ENCODE measurements at places on chromosomes 16 and 17.

DNA sequence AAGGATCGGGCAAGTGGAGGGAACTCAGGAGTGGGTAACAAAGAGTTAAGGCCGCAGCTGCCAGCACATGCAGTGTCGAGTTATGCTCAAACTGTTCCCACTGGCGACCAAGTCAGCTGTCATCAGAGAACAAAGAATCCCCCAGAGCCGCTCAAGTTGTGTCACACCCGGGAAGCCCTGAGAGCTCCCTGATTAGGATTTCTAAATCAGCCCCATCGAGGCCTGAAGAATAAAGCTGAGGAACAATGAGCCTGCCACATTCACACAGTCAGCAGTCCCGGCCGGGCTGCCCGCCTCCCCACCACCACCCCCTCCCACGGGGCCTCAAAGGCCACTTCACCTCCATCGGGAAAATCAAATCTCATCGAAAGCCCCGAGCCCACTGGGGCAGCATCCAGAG lies 84.5 kb downstream of the SOX9 start:
- no peak for DNase-seq

DNA sequence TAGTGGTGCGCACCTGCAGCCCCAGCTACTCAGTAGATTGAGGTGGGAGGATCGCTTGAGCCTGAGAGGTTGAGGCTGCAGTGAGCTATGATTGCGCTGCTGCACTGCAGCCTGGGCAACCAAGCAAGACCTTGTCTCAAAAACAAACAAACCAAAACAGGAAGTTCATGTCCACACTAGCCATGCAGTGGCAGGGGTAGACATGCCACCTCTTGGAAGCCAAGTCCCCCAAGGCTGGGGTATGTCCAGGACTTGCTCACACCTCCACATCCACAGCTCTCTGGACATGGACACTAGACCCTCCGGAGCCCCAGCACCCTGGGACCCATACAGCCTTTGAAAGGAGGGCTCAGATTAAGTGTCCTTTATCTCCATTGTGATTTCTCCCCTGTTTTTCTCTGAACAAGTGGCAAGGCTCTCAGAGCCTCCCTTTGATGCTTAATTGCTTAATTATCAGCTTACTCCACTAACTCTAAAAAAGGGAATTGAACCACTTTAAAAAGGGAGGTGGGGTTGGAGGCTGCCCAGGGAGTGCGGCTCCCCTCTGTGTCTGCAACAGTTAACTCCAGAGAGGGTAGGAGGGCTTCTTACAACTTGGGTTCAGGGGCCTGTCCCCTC lies 424.6 kb upstream of the C16orf82 start:
- no peak for DNase-seq

DNA sequence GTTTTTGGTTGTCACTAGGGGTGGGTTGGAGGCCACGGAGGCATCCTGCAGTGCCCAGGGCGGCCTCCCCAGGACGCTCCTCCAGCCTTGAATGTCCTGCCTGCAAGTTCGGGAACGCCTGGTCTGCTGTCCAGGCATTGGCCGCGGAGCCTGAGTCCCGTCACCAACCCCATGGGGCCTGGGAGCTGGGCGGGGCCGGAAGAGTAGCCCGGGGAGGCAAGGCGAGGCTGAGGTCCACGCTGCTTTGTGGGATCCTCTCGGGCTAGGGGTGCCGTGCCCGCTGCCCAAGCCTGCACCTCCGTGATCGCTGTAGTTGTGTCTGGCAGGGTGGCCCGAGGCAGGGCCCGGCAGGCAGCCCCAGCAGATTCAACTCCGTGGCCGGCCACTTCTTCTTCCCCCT lies 12.8 kb downstream of the TELO2 start:
- DNase-seq, result no peak

- no peak for DNase-seq
Observed at GRCh38 chr16:69003500-69003899, 102.0 kb upstream of the HAS3 start.

- no peak for DNase-seq
Observed at GRCh38 chr16:47388705-47389104, 72.2 kb downstream of the ITFG1 start.

- DNase-seq, result no peak
Observed at GRCh38 chr17:73198201-73198929, 5.5 kb downstream of the COG1 start.

DNA sequence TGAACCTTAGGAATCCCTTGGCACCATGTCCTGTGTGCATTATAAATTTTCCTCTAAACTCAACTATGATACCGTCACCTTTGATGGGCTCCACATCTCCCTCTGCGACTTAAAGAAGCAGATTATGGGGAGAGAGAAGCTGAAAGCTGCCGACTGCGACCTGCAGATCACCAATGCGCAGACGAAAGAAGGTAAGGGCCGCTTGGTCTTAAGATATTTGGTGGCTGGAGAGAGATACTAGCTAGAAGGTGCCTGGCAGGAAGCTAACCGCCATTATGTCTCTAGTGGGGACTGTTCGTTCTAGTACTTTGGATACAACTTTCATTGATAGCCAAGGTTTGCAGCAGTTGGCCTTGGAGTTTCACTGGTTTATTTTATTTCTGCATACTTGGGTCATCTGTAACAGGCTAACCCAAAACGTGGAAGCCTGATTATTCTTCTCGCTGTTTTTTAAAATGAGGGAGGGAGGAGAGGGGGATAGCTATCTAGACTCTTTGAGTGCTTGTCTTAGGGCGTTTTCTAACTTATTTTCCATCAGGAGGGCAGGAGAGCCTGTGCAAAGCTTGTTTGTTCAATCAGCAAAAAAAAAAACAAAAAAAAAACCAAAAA lies 1.3 kb downstream of the RBBP6 start:
- DNase-seq, result no peak

DNA sequence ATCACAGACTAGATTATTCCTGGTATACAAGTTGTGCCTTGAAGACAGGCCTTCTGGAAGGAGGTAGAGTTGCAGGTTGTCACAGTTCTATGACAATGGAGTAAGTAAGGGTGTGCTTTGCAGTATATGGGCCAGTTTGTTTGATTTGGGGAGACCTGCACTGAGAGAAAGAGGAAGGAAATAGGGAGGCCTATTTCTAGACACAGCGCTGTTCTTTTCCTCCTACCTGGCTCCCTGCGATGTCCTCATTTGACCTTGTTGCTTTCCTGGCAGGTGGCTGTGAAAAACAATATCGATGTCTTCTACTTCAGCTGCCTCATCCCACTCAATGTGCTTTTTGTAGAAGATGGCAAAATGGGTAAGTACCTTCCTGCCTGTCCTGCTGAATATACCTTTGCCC lies 22.5 kb upstream of the RASL10B start:
- no peak for DNase-seq

- peak; percentile 46 for DNase-seq
Observed at GRCh38 chr17:68398691-68399637, 58.3 kb downstream of the WIPI1 start.

DNA sequence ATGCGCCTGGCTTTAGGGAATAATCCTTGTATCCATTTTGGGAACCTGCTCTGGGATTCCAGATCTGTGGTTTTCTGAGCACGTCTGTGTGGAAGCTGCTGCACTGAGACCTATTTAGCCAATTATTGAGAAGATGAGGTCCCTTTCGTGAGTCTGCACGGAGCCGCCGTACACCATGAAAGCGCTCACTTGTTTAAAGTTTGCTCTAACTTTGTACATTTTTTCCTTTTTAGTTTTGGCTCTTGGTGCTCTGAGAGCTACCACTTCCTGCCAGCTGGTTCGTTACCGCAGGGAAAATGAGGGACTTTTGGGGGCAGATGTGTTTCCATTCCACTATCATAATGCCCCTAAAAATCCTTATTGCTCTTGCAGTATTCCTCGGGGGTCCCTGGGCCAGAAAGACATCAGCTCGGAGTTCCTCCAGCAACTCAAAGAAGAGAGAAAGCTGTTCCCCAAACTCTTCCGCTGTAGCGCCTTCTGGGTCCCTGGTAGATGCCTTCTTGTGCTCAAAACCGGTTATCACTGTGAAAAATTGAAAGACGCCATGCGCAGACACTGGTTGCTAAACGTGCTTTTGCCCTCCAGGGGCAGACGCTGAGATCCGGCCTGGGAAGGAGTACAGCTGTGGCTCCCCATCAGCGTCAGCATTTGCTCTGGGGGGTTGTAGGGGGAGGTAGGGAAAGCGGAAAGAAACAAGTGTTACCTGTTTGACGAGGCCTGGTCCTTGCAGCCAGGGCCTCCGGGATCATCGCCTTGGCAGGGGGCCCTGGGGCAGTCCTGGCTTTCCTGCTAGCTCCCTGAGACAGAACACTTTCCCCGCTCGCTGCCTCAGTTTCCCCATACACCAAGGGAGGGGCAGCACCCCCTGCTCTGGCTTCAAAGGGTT lies 238.1 kb downstream of the MRTFB start:
- DNase-seq, result no peak

DNA sequence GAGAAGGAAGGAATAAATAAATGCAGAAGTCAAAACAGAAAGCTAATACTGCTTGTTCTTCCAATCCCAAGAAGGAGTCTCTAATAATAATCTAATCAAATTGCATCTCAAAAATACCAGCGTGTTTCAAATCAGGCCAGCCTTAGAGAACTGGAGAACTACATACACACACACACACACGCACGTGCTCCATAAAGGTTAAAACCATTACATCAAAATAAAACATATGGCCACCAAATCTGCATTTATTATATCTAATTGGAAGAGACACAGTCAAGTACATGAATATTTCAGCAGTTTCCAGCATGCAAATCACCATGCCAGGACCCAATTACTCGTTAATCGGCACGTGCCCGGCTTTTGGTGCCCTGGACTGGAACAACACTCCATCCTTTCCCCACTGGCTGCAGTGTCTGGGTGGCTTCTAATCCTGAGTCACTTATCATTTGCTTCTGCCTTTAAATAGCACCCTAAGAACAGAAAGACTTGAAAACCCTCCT lies 20.4 kb upstream of the KDM8 start:
- DNase-seq, result no peak

DNA sequence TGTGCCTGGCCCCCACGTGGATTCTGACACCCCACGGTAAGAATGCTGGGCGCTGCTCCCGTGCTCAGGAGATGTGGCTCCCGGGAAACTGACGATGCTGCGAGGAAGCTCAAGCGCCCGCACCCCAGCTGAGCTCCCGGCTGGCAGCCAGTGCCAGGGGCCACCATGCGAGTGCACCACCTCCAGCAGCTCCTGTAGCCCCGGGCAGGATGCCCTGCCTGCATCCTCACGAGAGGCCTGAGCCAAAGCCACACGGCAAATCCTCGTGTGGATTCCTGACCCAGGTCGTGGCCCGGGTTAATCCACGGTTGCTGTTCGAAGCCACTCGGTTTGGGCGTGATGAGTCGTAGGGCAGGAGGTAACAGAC lies 11.6 kb upstream of the DPEP1 start:
- no peak for DNase-seq
